Ascending aorta (tissue), 2 donors: ENCODE measurements at places on chromosomes 1 and 21.
A peak's percentile ranks its signal among the peaks of the same experiment; 100 is the strongest.

- H3K27me3 ChIP-seq = no peaks in the 10 kb centered on the region
- H3K4me1 ChIP-seq = no peaks in the 10 kb centered on the region
- H3K4me3 ChIP-seq = no peak overlapping the region
- H3K27ac ChIP-seq = no peak overlapping the region
- no peak for DNase-seq
These were observed 267.3 kb upstream of the DUSP10 start for GRCh38 chr1:222009105-222009730.

GRCh38 chr21:37273911-37274690, 7.0 kb upstream of the VPS26C start:
- H3K4me3 ChIP-seq = no peak overlapping the region
- H3K36me3 ChIP-seq = no peaks in the 10 kb centered on the region
- H3K4me1 ChIP-seq = no peaks in the 10 kb centered on the region
- H3K27ac ChIP-seq = no peak overlapping the region
- no peak for DNase-seq

GRCh38 chr1:198676253-198676652, 37.4 kb downstream of the PTPRC start:
- H3K27ac ChIP-seq = no peak overlapping the region
- H3K27me3 ChIP-seq = no peaks in the 10 kb centered on the region
- H3K36me3 ChIP-seq = no peaks in the 10 kb centered on the region
- no peak overlapping the region for H3K4me3 ChIP-seq
- no peak for DNase-seq

- no peaks in the 10 kb centered on the region for H3K27me3 ChIP-seq
- H3K4me1 ChIP-seq = no peaks in the 10 kb centered on the region
- no peaks in the 10 kb centered on the region for H3K36me3 ChIP-seq
- no peak for DNase-seq
These were observed 368.5 kb downstream of the HHAT start for GRCh38 chr1:210697185-210697584.

GRCh38 chr1:74523873-74524480, 11.6 kb upstream of the LRRC53 start:
- no peak overlapping the region for H3K4me3 ChIP-seq
- no peak overlapping the region for H3K27ac ChIP-seq
- no peak for DNase-seq

DNA sequence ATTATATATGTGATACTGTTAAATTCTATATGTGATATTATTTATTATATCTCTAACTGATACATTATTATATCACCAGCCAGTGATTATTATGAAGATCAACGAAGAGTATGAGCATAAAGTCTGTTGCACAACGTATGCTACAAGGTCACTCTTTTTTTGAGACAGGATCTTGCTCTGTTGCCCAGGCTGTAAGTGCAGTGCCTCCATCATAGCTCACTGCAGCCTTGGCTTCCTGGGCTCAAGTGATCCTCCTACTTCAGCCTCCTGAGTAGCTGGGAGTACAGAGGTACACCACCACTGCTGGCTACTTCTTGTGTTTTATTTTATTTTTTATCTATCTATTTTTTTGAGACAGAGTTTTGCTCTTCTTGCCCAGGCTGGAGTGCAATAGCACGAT, 14.0 kb upstream of the EPHB2 start:
- H3K27me3 ChIP-seq = no peaks in the 10 kb centered on the region
- H3K27ac ChIP-seq = no peak overlapping the region
- no peak for DNase-seq
- H3K4me3 ChIP-seq = no peak overlapping the region

DNA sequence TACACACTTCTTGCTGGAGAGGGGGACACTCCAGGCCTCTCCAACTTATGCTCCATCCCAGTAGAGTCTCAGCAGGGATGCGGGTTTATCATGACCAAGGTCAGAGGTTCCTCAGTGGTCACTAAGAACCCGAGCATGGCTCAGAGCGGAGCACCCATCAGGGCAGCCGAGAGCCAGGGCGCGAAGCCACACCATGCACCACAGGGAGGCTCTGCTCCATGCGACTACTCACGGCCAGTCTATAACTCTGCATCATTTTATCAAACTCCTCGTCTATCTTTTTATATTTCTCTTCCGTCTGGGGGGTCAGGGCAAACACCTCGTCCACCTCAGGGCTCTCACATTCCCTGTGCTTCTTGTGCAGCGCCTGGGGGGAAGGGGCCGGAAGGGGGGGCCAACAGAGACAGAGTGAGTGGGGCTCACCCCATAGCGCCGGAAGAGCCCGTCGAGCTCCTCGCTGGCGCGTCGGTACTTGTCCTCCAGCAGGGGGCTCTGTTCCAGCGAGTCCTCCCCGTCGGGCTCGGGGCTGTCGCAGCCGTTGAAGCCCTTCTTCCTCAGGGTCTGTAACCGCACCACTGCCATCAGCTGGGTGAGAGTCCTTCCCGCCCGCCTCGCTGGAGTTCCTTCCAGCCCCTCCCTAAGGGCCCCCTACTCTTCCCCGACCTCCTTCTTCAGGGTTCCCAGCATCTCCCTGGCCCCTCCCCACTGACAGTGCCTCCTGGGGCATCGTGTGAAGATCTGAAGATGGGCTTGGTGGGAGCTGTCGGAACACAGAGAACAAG, 20.0 kb downstream of the MEF2D start:
- H3K27ac ChIP-seq = peak overlapping the region; percentile 86
- H3K36me3 ChIP-seq = peaks cover 75% of the 10 kb centered on the region
- peaks cover 80% of the 10 kb centered on the region for H3K4me1 ChIP-seq

DNA sequence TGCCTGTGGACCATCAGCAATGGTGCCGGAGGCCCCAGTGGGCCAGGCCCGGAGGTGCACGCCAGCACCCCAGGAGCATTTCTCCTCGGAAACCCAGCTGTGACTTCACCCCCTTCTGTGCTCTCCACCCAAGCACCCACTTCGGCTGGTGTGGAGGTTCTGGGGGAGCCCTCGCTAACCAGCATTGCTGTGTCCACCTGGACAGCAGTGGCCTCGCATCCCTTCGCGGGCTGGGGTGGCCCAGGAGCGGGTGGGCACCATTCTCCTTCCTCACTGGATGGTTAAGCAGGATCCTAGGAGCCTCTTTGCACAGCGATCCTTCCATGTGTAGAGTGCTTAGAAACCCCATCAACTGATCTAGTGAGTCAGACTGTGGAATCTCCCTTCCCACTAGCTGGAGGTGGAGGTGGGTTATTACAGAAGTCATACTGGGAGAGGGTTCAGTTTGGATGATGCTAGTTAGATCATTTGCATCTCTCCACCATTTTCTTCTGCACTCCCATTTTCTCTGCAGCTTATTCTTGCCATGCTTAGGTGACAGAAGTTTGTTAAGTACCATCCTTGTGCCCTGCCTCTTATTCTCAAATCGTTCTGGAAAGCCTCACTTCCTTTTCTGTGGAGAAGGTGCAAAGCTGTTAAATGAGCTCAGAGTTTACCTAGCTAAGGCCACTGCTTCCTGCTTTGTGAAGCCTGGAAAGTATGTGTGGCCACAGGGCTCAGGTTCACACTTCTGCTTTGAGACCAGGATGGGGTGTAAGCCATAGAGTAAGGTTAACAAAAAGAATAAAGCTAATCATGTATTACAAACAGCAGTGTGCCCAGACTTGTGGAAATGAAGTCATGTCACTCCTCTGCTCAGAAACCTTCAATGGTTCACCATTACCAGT, 32.3 kb downstream of the TBX19 start:
- no peaks in the 10 kb centered on the region for H3K27me3 ChIP-seq
- no peak overlapping the region for H3K4me3 ChIP-seq
- no peak overlapping the region for H3K27ac ChIP-seq
- H3K4me1 ChIP-seq = no peaks in the 10 kb centered on the region
- DNase-seq = no peak

DNA sequence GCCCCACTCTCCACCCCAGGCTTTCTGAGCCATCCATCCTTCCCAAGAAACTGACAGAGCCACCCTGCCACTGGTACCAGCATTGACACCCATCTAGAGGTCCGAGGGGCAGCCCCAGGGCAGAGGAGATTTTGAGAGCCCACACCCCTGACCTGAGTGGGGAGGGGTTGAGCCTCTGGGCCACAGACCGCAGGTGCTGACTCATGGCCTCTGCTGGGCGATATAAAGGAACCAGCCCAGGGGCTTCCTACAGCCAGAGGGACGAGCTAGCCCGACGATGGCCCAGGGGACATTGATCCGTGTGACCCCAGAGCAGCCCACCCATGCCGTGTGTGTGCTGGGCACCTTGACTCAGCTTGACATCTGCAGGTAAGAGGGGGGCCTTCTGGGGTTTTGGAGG, at the start of gene PADI4:
Gene PADI4 (plus strand): TSS at position 252 of the 400 bp plus-strand sequence. CDS start 26 bp downstream, at position 278.
- H3K36me3 ChIP-seq = no peaks in the 10 kb centered on the region
- H3K27me3 ChIP-seq = no peaks in the 10 kb centered on the region
- DNase-seq = no peak
- H3K27ac ChIP-seq = no peak within 1 kb of the TSS
- no peak within 1 kb of the TSS for H3K4me3 ChIP-seq

DNA sequence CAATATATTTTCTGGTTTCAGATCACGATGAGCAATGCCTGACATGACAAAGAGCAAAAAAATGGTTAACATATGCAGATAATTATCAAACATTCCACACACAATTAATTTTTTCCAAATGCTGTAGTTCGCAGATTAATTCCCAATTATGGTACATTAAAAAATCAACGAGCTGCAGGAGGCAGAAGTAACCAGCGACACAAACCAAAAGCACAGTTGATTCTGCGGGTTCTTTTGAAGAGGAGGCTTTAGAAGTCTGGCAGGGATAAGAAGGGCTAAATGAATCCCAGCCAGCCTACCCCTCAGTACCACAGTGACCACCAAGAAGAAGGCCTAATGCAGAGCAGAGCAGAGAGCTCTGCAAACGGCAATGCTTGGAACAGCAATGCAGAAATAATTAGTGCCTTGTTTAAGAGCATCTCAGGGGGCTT, 17.0 kb upstream of the KNCN start:
- H3K4me1 ChIP-seq = peaks cover 5% of the 10 kb centered on the region
- no peaks in the 10 kb centered on the region for H3K27me3 ChIP-seq
- no peak for DNase-seq
- H3K27ac ChIP-seq = no peak overlapping the region

DNA sequence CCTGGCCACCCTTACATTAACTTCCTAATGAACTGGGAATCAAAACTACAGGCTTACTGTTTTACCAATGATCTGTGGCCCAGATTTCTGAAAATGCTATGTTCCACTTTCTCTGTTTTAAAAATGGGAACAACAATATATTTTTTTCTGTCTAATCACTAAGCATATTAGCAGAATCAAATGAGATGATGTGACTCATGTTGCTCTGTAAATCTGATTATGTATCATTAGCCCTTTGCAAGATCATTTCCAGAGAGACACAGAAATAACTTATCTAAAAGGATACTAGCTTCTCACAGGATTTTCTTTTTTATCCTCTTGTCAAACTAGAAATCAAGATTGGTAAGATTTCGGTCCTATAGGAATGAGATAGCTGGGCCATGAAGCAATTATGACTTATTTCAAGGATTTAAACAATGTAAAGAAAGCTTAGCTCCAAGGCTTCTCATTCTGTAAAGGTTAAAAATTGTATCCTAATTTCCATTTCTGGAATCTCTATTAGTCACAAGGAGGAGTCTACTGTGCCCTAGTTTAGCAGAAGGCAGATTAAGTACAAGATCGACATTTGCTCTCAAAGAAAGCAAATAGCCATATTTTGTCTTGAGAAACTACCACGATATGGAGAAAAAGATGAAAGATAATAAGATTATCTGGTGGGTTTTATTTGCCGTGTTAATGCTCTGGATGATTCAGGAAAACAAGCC, 32.4 kb upstream of the CAMSAP2 start:
- no peak overlapping the region for H3K27ac ChIP-seq
- no peaks in the 10 kb centered on the region for H3K27me3 ChIP-seq
- H3K36me3 ChIP-seq = no peaks in the 10 kb centered on the region

- DNase-seq = no peak
- H3K27me3 ChIP-seq = no peaks in the 10 kb centered on the region
- peaks cover 36% of the 10 kb centered on the region for H3K4me1 ChIP-seq
- H3K4me3 ChIP-seq = no peak overlapping the region
These were observed 35.7 kb downstream of the ATP2B4 start for GRCh38 chr1:203662360-203662759.

- no peak overlapping the region for H3K27ac ChIP-seq
- no peaks in the 10 kb centered on the region for H3K36me3 ChIP-seq
- H3K4me1 ChIP-seq = no peaks in the 10 kb centered on the region
- H3K4me3 ChIP-seq = no peak overlapping the region
- no peak for DNase-seq
- H3K27me3 ChIP-seq = no peaks in the 10 kb centered on the region
These were observed 59.3 kb downstream of the SH3BGR start for GRCh38 chr21:39511102-39511501.

DNA sequence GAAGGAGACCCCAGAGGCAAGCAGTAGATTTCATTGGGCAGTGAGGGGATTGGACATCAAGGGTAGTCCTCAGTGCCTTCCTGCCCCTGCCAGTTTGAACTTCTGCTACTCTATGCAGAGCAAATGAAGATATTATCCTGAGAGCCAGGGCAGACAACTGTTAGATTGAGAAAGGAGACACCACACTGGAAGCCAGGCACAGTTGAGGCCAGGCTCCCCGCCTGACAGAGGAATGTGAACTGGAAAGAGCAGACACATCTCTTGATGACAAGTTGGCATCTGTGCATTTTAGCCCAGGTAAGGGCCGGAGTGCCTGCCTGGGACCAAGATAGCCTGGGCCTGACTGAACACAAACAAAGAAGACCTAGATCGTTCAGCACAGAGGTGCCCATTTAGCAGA, 16.0 kb downstream of the SH3BGR start:
- H3K27ac ChIP-seq = no peak overlapping the region
- H3K36me3 ChIP-seq = peaks cover 3% of the 10 kb centered on the region
- DNase-seq = no peak
- no peaks in the 10 kb centered on the region for H3K4me1 ChIP-seq
- no peak overlapping the region for H3K4me3 ChIP-seq
- H3K27me3 ChIP-seq = no peaks in the 10 kb centered on the region

GRCh38 chr1:224929335-224930237, at the start of gene DNAH14:
DNAH14 (plus strand) TSS chr1:224929675; CDS start chr1:224952703, 23,028 bp downstream.
- no peaks in the 10 kb centered on the region for H3K4me1 ChIP-seq
- no peak for DNase-seq
- no peaks in the 10 kb centered on the region for H3K36me3 ChIP-seq
- H3K27me3 ChIP-seq = no peaks in the 10 kb centered on the region

DNA sequence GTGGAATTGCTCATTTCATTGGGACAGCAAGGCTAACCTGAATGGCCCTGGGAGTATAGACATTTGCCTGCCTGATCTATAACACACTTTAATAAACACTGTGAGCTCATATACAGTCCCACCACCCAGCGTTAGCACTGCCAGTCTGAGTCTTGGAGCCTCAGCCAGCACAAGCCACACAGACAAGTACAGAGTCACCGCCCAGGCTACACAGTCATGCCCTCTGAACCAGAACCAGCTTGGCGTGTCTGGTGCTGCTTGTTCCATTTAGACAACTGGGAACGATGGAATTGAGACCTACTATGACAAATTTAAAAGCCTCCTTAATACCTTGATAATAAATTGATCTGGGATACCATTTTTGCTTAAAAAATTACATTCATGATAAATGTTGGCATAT, 31.6 kb downstream of the NID1 start:
- no peak overlapping the region for H3K27ac ChIP-seq
- H3K4me3 ChIP-seq = no peak overlapping the region
- DNase-seq = no peak
- no peaks in the 10 kb centered on the region for H3K4me1 ChIP-seq

- no peaks in the 10 kb centered on the region for H3K4me1 ChIP-seq
- H3K27ac ChIP-seq = no peak overlapping the region
- no peak overlapping the region for H3K4me3 ChIP-seq
- no peaks in the 10 kb centered on the region for H3K36me3 ChIP-seq
These were observed 14.7 kb upstream of the SPRR5 start for GRCh38 chr1:152932170-152932811.
